ENCODE measurements at places on chromosomes 12 and 14.

DNA sequence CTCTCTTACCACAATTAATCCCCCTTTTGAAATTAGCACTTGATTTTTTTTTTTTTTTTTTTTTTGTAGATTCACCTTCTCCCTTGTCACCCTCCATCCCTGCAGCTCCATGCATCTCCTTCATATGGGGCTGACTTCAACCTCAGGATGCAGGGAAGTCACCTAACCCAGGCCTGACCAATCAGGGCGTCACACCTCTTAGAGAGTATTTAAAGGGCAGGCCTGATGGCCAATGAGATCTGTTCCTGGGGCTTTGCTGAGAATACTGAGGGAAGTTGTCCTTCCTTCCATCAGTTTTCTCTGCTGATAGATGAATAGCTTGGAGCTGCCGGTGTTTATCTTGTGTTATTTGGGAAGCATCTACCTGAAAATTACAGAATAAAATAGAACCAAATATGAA, 1104.7 kb upstream of the TMEM132C start:
- DNase-seq: no peak

- DNase-seq: peak; percentile 29
These were observed 80.9 kb downstream of the SLC41A2 start for GRCh38 chr12:104877103-104877705.

GRCh38 chr14:90981636-90982035, 78.8 kb downstream of the RPS6KA5 start:
- no peak for DNase-seq

DNA sequence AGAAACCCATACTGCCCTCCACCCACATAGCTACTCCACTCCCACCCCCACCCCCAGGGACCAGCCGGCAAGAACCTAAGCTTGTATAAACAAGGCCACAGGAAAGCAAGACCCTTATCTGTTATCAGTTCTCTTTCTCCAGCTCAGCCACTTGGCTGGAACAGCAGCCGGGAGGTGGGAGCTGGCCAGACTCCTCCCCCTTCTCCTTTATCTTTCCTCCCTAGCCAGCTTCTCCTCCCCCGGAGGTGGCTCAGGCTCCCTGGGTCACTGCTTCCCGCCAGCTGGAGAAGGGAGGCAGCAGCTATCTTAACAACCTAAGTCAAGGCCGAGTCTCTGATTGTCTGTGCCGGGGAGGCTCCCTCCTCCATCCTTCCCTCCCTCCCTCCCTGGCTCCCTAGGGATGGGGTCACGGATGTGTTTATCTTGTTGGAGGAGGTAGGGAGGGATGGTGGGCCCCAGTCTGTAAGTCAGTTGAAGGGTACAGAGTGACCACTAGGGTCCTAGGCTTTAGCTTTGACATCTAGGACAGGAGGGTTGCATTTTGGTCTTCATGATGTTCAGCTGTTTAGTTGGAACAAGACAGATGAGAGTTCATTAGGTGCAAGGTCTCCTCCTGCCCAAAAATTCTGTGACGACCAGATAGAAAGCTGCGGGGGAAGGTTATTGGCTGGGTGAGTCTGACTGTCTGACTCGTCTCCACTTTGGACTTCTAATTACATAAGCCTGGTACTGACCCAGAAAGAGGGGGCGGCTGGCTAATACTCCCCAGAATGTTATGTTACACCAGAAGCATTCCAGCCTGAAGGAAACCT, 29.7 kb downstream of the ZFP36L1 start:
- no peak for DNase-seq

- no peak for DNase-seq
These were observed 886.5 kb upstream of the FLRT2 start for GRCh38 chr14:84643446-84643845.

GRCh38 chr14:55383541-55384140, 28.0 kb downstream of the ATG14 start:
- DNase-seq: no peak

DNA sequence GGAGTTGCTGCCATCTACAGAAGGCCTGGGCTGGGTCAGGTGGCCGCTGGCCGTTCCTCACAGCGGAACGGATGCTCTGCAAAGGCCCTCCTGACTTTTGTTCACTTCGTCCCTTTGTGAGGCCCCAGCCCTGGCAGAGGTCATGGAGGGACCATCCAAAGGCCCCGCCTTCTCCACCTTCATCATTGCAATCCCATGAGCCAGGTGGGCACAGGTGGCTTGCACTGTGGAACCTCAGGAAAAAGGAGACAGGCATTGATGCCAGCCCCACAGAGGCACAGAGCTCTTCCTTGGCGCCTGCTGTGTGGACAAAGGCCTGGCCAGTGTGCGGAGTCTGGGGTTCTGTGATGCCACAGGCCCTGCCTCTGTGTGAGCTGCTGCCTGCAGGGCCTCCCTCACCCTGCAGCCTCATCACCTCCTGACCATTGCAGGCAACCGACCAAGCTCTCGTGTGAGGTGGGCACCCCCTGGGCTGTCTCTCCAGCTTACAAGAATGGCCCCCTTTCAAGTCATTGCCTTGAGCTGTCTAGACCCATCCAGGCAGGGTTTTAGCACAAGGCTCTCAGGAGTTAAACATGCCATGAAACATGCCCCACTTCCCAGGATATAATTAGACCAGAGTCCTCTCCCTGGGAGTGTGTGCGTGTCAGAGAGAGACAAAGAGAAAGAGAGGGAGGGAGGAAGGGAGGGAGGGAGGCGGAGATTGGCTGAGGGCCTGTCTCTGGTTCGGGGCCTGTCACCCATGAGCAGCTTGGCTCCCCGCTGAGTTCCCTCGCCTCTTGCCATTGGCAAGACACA, 19.3 kb downstream of the NFKBIA start:
- DNase-seq: no peak

GRCh38 chr14:35956376-35957085, 130.4 kb downstream of the BRMS1L start:
- DNase-seq: no peak

- no peak for DNase-seq
These were observed 2.3 kb upstream of the TRAFD1 start for GRCh38 chr12:112122823-112123690.

- no peak for DNase-seq
These were observed 19.5 kb downstream of the GCN1 start for GRCh38 chr12:120175062-120175461.

GRCh38 chr14:61076556-61076955, 95.5 kb downstream of the SLC38A6 start:
- no peak for DNase-seq

DNA sequence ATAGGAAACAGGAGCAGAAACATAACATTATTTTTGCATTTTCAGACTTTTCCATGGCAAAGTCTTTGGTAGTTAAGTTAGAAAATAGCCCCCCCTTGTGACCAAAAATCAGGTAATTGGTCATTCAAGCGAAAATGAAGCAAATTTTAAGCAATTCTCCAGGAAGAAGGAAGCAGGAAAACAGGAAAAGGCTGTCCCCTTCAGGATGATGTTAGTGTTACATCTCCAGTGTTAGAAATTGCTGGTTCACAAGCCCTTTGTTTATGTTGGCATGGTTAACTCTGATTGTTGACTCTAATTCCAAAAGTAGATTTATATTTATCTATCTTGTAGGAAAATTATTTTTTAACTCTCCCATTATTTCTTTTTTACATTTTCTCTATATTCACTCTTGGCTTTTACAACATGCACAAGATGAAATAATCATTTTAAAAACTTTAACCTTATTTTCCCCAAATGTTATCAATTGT, 18.8 kb upstream of the GAS2L3 start:
- DNase-seq: no peak

DNA sequence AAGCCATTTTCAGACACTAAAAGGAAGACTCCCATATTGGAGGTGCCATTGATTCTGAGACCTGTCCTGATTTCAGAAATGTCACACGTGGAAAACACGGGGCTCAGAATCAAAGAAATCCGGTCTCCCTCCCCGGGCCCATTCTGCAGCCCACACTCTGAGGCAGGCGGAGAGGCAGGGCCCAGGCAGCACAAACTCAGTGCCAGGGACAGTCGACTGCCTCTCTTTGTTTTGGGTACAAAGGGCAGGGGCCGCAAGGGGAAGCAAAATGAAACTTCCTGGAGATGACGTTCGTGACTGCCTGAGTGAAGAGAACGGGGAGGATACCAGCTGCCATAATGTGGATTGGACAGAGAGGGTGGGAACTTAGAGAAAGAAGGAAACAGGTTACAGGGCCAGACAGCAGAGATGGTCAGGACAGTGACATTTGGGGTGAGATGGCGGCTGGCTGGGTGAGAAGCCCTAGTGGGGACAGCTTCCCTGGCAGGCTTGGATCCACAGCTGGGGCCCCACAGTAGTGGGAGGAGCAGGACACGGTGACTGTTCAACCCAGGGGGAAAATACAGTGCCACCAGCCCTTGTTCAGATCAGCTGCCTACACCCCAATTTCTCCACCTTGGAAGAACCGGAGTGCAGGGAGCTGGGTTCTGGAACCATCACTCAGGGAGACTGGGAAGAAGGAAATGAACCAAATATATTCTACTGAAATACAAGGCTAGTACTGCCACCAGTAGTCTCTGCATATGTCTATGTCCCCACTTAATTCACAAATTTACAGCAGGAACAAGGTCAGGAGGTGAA, 8.1 kb downstream of the GAPDH start:
- no peak for DNase-seq

- no peak for DNase-seq
These were observed 234.7 kb downstream of the ADGRD1 start for GRCh38 chr12:131188131-131189050.

DNA sequence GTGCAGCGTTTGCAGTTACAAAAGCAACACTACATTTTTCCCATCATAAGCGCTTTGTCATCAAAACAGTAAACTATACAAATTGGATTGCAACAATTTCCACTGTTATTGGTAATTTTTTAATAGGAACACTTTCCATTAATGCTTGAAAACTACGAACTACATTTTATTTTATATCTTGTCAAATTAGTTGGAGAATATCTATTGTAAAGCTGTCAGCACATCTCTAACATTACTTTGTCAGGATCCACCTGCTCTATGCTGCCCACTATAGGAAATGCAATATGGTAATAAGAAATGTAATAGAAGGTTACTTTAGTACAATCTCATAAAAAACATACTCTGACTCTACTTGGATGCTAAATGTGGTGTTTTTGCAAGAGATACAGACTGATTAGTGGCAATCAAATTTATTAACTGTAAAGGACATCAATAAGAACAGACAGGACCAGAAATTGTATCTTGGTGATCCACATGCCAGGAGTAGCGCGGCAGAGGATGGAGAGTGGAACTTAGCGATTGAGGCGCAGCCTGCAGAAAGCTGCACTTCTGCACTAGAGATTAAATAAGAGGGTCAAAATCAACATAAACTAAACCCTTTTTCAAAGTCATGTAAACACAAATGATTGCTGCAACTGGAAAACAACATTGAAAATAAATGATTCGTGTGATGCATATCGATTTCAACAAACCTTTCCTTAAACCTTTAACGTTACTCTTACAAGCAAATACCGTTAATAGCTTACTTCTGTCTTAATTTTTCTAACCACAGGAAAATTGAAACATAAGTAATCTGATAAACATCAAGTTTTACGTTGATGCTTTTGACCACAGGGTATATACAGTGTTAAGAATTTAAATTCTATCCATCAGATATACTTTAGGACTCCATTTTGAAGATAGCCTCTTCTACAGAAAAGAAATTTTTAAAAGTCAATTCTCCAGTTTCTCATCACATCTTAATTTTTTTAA, 3.6 kb upstream of the ARID2 start:
- no peak for DNase-seq

GRCh38 chr14:35403114-35403602, 1.4 kb downstream of the NFKBIA start:
- DNase-seq: peak; percentile 51

DNA sequence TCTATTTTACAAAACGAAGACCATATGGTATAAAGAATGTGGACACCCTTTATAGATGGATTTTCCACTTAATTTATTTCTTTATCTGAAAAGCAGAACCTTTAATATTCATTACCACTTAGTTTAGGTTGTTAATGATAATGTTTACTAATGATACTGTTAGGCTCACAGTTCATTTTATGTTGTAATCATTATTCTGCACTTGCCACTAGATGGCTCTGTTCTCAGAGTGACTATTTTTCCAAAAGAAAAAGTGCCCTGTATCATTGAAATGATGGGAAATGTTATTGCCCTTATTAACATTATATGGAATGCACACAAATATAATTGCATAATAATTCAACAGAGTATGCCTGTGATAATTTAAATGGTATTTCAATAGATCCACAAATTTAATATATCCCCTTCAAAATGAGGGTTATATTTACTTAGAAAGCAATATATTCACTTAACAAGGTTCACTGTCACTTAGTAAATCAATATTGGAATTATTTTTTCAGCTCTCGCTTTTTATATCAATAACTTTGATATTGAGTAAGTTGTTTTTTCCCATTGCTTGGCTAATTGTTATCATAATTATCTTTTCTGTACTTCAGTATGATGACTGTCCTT, 95.7 kb downstream of the PDE3A start:
- no peak for DNase-seq

- no peak for DNase-seq
These were observed 33.7 kb upstream of the GLIPR1 start for GRCh38 chr12:75446857-75447256.

DNA sequence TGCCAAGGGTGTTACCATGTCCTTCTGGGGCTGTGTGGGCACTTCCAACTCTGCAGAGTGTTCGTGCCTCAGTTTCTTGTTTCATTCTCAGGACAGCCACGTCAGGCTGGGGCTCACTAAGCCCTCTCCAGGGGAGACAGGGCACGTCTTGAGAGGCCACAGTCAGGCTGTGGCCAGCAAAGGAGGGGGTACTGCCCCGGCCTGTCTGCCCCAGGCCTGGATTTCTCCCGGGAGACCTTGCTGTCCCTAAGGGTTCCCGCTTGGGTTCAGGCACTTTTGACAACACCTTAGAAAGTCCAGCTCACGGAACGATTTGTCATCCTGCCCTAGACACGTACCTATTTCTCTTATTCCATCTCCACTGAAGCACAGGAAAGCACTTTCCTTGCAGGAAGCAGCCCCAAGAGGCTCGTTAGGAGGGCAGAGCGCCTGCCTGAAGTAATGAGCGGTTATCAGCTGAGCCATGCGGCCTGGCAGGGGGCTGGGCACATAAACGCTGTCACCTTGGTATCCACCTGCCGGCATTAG, 290.4 kb upstream of the RTL1 start:
- no peak for DNase-seq

GRCh38 chr12:50222275-50222783, 55.2 kb upstream of the CERS5 start:
- peak; percentile 37 for DNase-seq

DNA sequence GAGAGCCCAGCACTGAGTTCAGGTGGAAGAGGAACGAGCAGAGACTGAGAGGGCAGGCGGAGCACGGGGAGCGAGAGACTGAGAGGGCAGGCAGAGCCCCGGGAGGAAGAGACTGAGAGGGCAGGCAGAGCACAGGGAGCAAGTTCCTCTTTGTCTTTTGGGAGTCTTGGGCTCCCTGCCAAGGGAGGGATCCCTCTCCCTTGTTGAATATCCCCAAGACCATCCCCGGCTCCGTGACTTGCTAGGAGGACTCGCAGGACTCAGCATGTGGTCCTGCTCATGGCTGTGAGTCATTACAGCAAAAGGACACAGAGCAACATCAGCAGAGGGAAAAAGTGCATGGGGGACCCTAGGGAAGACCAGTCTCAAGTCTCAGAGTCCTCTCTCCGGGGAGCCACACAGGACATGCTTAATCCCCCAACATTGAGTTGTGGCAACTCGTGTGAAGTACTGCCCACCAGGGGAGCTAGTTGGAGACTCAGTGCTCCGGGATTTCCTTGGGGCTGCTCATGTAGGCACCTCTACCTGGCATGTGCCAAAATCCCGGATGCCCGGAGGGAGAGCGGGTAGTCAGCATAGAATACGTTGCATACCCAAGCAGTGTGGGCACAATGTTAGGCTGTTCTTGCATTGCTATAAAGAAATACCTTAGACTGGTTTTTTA, 81.0 kb downstream of the CCDC92 start:
- DNase-seq: no peak

Measured in activated T-cell treated with anti-CD3 and anti-CD28 coated beads, Interleukin-2, amount 50 U/mL, for 1 hour (primary cell).